ENCODE measurements at places on chromosomes 16 and 17.

DNA sequence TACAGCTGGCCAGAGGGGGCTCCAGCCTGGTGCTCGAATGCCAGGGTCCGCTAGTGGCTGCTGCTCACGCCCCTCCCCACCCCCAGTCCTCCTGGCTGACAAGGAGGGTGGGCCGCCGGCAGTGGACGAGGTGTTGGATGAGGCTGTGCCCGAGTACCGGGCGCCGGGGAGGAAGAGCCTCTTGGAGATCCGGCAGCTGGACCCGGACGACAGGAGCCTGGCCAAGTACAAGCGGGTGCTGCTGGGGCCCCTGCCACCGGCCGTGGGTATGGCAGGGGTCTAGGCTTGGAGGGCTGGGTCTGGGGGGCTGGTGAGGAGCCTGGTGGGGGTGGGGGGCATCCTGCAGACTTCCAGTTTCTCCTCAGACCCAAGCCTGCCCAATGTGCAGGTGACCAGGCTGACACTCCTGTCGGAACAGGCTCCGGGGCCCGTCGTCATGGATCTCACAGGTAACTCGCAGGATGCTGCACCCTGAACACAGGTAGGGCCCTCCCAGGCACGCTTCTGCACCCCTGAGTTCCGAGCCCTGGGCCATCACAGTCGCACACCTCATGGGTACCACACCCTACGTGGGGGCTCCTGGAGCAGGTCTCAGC, 1.2 kb upstream of the PDIA2 start:
- DNase-seq, result no peak

GRCh38 chr16:56689171-56689570, 6.9 kb downstream of the MT1X start:
- DNase-seq, result no peak

- DNase-seq, result no peak
Measured at GRCh38 chr16:56151621-56152020, 39.7 kb upstream of the GNAO1 start.

- no peak for DNase-seq
Measured at GRCh38 chr16:72785171-72785570, 262.8 kb downstream of the ZFHX3 start.

- no peak for DNase-seq
Measured at GRCh38 chr16:85170590-85171003, 58.3 kb upstream of the CIBAR2 start.

DNA sequence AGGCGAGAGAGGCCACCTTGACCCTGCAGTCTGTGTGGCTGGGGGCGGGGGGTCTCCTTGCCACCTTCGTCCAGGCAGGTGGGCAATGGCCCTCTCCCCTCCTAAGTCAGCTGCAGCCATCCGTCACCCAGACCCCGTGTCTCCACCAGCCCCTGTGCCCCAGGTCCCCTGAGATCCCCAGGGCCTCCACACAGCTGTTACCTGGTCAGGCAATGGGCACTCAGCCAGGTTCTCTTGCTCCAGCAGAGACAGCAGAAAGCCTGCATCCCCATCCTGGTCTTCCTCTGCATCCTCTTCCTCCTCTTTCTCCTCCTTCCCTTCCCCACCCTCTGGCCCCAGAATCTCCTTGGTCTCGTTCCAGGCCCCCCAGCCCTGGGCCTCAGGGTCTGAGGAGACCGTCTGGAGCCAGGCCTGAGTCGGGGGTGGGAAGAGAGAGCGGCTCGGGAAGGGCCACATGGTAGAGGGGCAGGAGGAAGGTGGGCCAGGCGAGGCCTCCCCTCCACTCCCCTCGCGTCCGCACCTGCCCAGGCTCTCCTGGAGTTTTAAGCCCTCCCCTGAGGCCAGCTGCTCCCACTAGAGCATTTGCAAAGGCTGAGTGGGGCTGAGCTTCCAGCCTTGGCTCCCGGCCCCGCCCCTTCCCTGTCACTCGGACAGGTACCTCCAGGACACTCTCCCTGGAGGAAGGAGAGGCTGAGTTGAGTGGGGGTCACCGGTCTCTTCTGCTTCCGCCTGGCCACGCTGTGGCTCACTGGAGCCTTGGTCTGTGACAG, at the start of gene PABPN1L:
TSS of gene PABPN1L (minus strand) at position 510 of the 770 bp plus-strand sequence. CDS start at position 456, 54 bp downstream.
- DNase-seq, result no peak

DNA sequence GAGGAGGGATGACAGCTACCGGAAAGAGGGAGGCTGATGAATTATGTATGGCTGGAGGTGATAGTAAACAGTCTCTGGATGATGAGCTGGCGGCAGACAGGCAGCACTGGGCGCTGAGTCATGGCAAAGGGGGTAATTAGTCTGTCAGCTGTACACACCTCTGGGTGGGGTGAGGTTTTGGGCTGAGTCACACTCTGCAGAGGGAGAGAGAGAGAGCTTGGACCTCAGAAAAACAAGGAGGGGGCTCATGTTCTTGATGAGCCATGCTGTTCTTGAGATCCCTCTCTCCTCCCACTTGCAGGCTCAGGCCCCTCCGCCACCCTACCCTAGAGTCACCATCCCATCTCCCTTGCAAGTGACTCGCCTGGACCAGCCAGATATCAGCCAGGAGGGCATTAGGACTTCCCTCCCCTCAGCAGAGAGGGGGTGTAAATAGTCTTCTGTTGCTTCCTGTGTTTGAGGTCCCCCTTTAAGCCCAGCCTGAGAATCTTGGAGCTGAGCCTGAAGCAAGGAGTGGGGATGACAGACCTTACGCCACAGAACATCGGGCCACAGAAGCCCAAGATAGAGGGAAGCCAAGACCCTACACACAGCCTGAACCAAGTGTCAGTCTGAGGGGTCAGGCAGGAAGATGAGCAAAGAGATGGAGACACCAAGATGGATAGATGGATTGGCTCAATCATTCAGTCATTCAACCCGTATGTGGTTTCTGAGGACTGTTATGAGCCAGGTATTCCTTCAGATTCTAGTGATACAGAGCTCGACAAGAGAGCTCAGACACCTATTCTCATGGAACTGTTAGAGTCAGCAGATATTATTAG, 383.2 kb upstream of the CCL2 start:
- DNase-seq, result no peak

Data from stimulated activated CD8-positive, alpha-beta memory T cell treated with anti-CD3 and anti-CD28 coated beads, Interleukin-4, amount 100 ng/mL, for 1 hour (primary cell).